Kidney epithelial cell (primary cell): ENCODE measurements at places on chromosomes 12 and 14. TPM values are rescaled to one million over a fixed set of nuclear protein-coding genes. Genes with fewer than 3 reads are reported as not detected.

The BDKRB1 gene
- total RNA-seq, result 0.17 TPM in 1 of 2 replicates, not detected in the other

The RTL1 gene
- total RNA-seq, result 1.1 and 1.2 TPM in 2 replicates

The CACNA1C gene
- 0.55 and 1.3 TPM in 2 replicates for total RNA-seq

The PPP1R1A gene
- 2.4 and 3.4 TPM in 2 replicates for total RNA-seq

The FAM186B gene
- total RNA-seq, result 0.14 and 0.21 TPM in 2 replicates

The MYF6 gene
- total RNA-seq, result not detected in 2 replicates

The DCP1B gene
- 22.4 and 22.9 TPM in 2 replicates for total RNA-seq

The ART4 gene
- not detected in 2 replicates for total RNA-seq

The SLCO1B1 gene
- not detected in 2 replicates for total RNA-seq

The AQP2 gene
- not detected in 2 replicates for total RNA-seq

The KRT73 gene
- total RNA-seq, result not detected in 2 replicates
